HFFc6 (cell line): ENCODE measurements at places on chromosomes 7 and 10. TPM values are rescaled to one million over a fixed set of nuclear protein-coding genes. Genes with fewer than 3 reads are reported as not detected.

GNAT3 gene
- 0.21 to 0.26 TPM in 2 of 3 replicates, not detected in the other for total RNA-seq

- DNase-seq = peak; percentile 92
Observed at GRCh38 chr7:79876848-79877252, 257.8 kb upstream of the GNAI1 start.

DNA sequence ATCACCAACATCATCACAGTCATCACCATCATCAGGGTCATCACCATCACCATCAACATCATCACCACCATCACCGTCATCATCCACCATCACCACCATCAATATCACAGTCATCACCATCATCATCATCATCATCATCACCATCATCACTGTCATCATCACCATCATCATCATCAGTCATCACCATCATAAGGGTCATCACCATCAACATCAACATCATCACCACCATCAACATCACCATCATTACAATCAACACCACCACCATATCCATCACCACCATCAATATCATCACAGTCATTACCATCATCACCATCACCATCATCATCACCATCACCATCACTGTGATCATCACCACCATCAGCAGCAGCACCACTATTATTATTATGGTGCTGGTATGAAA, 218.9 kb downstream of the TNS3 start:
- no peak for DNase-seq

DNA sequence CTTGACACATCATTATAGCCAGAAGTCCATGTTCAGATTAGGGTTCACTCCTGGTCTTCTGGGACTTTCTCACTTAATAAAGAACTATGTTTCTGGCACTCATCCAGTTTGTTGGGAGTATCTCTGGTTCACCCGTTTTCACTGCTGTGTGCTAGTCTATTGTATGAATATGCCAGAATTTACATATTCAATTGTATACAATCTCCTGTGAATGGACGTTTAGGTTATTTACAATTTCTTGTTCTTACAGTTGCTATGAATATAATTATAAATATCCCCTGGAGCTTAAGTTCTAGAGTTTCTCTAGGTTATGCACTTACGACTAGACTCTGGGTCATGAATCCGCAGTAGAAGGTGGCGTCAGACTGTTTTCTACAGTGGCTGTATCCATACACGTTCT, 20.0 kb upstream of the RBM33 start:
- DNase-seq = no peak

DNA sequence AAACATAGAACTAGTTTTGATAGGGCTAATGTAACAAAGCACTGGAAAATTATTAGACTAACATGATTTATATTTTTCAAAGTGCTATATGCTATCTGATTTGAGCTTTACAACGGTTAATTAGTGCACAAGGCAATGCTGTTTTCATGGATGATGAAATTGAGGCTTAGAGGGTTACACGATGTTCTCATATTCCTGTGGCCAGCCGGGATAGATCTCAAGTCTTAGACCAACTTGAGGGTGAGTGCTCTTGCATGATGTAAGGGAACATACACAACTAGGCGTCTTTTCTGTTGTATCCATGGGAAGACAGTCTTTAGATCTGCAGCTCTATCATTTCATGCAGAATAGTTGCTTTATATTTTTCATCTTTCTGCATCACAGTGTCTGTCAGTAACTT, 4.1 kb downstream of the PRPF18 start:
- no peak for DNase-seq

SEC31B gene
- total RNA-seq = 2.4 to 4.1 TPM (median 2.9 TPM) in 3 replicates

- DNase-seq = no peak
Observed at GRCh38 chr7:45183711-45184210, 26.2 kb downstream of the RAMP3 start.

DNA sequence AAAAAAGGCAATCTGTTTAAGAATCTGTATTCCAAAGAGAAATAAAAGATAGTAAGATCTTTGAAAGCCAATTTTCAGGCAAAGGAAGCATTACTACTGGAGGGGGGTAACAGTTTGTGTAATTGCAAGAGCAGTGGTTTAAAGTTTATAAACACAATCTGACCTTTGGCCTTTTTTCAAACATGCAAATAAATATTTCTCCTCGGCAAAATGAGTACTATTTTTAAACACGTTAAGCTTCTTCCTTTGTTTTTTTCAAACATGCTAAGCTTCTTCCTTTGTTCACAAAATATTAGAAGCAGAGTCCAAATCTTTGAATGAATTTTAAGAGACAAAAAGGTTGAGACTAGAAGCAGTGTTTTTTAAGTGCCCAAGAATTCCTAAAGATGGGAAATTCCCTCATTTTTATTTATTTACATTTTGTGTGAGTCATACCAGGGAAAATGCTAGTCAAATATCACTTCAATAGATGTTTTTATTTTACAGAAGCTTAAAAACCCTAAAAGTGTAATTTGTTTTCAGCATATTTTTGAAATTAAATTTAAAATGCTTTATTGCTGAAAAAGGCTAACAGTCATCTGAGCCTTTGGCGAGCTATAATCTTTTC, 229.3 kb downstream of the GPR37 start:
- no peak for DNase-seq

DNA sequence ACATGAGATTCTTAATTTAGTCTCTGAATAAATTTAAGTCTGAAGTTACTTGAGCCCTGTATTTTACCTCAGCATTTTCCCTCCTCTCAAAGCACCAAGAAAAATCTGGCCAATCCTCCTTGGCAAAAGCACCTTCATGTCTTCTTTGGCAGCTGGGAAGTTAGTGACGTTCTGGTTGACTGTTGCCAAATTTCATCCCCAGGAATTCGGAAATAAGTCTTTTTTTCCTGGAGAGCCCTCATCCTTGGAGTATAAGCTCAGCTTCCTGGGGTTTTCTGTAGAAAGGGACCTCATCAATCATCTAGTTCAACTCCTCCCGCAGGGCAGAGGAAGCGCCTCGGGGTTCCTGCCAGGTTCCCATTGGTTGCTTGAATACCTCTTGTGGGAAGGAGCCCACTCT, 377.6 kb downstream of the PHTF2 start:
- DNase-seq = no peak

DNA sequence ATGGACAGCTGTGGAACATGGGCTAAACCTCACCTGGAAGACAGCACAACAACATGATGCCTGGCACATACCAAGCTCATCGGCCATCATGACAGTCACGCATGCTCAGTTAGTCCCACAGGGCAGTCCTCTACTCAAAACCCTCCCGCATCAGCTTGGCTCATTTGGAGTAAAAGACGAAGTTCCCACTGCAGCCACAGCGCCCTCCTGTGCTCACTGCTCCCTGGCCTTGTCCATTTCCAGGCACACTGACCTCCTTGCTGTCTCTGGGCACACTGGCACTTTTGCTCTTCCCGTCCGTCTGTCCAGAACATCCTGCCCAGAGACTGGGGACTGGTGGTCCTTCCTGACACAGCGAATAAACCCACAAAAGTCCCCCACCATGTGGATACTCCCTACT, 66.2 kb downstream of the LARP4B start:
- DNase-seq = no peak

DNA sequence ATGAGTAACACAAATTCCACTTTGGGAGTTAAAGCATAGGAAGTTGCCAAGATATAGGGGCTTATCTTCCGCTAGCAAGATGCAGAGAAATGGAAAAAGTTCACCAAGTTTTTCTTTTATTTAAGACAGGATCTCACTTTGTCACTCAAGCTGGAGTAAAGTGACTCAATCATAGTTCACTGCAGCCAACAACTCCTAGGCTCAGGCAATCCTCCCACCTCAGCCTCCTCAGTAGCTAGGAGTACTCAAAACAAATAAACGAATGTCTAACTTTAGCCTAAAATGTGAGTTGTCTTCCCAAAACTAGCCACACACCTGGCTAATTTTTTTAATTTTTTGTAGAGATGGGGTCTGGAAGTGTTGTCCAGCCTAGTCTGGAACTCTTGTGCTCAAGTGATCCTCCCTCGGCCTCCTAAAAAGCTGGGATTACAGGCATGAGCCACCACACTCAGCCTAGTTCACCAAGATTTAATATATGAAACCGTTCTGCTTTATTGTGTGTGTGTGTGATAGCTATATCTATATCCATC, 9.9 kb downstream of the VIM start:
- peak; percentile 63 for DNase-seq

CAMK2G gene
- total RNA-seq = 24.6 to 28.8 TPM (median 24.7 TPM) in 3 replicates

TACR2 gene
- total RNA-seq = not detected in 2 replicates

- DNase-seq = no peak
Observed at GRCh38 chr7:6200971-6201370, 71.5 kb downstream of the CYTH3 start.

DNA sequence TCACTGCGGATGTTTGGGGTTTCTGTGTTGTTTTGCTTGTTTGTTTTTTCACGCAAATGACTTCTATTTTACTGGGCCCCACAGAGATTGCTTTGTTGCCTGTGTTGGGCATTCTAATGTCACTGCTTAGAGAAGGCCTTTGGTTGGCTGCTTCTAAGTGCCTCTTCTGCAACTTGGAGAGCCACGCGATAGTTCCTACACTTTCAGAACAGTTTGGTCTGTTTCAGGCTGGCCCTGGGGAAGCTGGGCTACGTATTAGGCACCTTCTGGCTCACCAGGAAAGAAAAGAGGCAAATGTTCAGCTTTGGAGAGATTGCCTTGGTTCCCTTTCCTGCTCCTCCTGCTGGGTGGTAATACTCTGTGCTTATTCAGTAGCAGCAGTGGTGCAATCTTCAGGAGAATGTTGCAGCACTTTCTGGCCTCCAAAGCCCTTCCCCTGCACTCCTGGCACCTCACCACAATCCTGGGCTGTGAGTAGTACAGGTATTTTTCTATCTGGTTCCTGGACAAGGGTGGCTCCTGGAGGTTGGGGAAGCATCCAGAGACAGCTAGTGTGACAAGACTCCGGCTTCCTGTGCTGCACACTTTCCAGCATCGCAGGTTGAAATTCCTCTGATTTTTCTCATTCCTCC, 1.2 kb downstream of the ANTXRL start:
- no peak for DNase-seq

DNA sequence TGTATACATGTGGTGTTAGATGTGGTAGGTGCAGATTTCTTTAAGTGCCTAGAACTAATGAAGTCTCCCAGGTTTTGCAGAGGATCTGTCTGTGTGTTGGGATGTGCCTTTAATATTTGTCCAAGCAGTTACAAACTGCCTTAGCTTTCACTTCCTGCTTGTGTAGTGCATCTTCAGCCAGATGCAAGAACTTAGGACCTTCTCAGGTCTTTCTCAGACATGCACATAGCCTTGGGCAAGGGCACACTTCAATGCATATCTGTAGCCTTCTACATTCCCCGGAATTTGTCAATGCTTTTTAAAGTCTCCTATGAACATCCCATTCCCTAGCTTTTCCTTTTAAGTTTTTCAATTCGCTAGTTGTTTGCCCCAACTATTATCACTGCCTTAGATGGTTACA, 47.2 kb upstream of the SLC39A12 start:
- DNase-seq = no peak

DNA sequence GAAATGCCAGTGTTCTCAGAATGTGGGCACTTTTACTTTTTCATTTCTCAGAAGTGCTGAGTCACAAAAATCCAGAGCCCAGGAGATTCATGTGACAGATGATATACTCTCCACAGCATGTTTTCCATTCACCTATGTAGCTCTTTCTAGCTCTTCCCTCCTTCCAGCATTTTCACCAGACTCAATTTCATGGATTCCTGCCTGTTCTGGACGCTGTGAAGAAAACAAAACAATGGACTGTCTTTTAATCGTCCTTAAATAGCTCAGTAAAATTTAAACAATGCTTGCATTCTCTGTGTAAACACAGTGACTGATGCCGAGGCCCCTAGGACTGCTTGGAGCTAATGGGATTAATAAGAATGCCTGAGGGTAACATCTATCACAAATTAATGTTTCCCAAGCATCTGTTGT, 25.5 kb downstream of the ZNF713 start:
- no peak for DNase-seq

DNA sequence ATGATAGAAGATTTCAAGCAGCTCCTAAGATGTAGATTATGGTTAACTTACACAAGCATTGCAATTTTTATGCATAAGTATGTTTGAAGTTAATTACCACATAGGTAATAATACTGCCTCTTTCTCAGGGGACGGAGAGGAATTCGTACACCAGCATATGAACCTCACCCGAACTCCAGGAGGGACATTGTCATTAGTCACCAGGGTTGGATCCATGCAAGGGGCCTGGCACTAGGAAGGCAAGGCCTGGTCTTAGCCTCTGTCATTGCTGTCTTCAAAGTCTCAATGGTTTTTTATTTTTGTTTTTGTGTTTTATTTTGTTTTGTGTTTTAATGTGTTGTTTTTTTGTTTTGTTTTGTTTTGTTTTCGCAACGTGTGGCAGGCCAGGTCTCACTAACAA, 145.6 kb upstream of the PPP2R2D start:
- no peak for DNase-seq

DNA sequence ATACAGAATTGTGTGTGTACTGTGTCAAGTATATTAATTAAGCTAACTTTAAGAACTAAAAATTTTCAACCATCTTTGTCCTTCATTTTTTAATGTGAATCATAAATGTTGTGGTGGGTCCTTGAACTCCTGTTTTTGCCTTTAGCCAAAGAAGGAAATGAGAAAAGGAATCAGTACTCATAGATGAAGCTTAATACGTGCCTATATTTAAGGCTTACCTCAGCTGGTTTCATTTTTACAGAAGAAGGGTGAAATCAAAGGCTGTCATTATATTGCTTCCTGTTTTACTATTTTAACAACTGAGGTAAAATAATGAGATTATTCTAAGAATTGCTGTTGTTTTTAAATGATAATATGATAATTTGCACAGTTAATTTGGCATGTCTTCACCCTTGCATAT, 6.3 kb upstream of the SNX13 start:
- no peak for DNase-seq

DNA sequence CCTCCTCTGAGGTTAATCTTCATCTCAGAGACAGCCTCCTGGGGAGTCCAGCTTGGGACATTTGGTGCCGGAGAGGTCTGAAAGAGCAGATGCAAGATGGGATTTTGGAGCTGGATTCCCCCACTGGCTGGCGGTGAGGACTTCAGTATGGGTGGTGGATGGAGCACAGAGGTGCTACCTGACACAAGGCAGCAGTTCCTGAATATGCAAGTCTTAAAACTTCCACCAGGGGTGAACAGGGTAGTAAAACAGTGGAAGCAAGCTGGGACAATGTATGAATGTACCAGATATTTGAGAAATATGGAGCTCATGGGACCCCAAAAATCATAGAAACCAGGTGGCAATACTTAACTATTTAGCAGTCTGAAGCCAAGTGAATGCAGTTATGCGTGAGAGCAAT, 4.8 kb upstream of the TAF3 start:
- no peak for DNase-seq

ANKRD7 gene
- total RNA-seq = 0.39 TPM in 1 of 3 replicates, not detected in the others

HOXA4 gene
- total RNA-seq = 0.46 to 1.0 TPM (median 0.66 TPM) in 3 replicates

DNA sequence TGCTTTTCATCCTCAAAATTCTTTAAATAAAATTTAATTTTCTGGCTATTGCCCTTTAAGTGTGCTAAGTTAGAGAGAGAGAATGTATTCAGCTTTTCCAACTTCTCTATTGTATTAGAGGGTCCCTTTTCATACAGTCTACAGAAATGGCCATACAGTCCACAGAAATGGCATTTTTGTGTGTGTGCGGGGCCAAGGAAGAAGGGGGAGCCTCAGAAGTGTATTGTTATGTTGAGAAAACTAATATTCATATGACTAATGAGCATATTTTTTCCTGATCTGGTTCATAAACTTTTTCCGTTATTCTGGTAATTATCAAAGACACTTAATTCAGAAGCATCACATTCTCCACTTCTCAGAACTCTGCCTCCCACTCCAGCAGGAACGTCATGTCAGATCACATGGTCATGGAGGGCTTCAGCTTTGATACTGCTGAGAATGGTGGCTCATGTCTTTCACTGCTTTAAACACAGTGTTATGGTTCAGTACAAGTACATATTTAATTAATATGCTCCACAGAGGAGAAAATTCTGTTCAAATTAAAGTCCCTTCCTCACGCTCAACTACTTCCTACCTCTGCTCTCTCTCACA, 37.1 kb downstream of the ELMO1 start:
- DNase-seq = no peak
